BJ (cell line): ENCODE measurements at places on chromosomes 3 and 15.

- DNase-seq: no peak
Measured at GRCh38 chr3:97278506-97278905, 464.1 kb downstream of the EPHA6 start.

DNA sequence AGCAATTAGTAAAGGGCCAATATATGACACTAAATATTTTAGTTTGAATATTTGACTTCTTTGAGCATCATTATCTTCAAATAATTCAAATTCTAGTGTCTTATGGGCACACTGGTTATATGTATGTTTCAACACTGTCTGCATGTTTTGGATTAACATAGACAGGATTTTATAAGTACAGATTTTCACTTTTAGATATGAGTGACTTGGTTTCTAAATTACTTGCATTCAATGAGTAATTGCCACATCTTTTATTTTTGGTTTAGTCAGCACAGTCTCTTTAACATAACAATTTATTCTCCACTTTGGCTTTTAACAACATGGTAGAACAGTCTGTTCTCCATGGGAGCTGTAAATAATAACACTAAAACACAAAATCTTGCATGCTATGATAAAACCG, 674.8 kb downstream of the TBL1XR1 start:
- DNase-seq: no peak

DNA sequence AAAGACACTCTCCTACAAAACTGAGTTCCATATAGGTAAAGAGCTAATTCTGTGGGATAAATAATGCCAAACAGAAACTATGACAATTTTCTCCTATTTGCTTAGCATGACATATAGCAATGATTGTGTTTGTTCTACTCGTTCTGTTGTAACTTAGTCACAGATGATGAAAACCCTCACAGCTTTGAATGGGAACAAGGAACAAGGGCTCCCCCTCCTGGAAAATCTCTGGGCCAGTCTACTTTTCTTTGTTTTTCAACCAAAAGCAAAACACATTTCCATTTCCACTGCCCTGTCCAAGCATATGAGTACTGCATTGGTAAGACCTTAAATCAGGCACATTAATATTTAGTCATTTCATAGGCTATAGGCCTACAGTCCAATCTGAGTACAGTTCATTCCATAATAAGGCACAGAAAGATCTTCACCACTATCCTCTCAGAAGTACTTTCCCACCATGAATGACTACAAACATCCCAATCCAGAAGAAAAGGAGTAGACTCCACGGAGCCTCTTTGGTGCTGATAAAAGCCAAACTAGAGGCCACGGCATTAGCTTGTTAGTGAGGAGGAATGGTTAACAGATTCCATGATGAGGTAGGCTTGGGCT, 67.1 kb downstream of the ATP8B4 start:
- peak; percentile 28 for DNase-seq

DNA sequence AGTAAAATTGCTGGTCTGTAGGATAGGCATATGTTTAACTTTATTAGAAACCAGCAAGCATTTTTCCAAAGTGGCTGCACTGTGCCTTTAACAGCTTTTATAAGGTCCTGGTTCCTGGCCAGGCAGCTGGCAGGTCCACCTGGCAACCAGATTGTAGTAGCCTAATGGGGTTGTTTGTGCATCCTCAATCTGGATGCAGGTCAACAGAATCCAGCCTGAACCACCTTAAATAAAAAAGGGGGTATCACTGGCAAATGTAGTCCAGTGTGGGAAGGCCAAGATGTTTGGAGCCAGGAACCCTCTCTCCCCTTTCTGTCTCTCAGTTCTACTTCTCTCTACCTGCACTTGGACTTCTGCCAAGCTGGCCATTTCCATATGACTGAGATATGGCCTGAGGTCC, 200.3 kb downstream of the ZNF621 start:
- no peak for DNase-seq

DNA sequence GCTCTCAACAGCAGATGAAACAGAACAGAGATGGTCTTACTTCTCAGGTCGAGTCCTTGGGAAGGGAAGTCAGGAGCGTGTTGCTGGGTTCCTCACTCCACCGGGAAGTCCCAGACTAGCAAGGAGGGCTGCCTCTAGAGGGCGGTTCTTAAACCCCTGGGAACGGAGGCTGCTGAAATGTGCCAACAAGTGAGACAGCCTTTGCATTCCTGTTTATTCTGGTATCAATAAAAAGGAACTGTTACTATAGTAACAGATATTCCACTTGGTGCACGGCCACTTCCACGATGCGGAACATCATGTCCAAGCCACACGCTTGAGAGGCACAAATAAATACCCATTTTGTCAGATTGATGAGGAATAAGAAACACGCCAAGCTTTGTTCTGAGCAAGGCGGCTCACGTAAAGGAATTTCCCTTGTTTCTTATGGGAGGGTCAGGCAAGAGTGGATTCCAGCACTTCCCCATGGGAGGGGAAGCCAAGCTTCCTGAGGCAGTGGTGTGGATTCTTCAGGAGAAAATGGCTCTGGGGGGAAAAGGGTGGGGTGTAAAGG, at the start of gene FAM107A:
Gene FAM107A, minus strand, starts transcription at position 123 of the 553 bp plus-strand sequence. CDS start 7,531 bp downstream, outside the sequence.
- DNase-seq: peak; percentile 46

DNA sequence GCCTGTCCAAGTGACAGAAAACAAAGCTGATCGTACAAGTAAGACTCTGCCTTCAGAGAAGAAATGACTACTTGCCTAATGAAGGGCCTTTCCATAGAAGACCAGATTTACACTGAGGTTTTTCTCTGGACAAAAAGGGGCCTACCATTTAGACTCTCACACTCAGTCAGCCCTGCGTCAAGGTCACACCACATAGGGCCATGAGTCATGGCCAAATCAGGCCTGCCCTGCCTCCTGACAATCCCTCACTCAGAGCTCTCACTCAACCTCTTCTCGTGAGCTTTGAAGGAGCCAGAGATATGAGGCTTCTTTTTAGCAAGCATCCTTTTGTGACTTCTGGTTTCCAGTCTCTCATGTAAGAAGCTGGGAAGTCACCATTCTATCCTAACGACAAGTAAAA, 68.1 kb upstream of the NMNAT3 start:
- DNase-seq: no peak

- no peak for DNase-seq
Measured at GRCh38 chr3:139636511-139636910, 41.3 kb downstream of the NMNAT3 start.

- DNase-seq: no peak
Measured at GRCh38 chr3:945738-946137, 147.1 kb upstream of the CNTN6 start.
